Esophagus muscularis mucosa (tissue), 4 donors: ENCODE measurements at places on chromosomes 2 and 18. TPM values are rescaled to one million over a fixed set of nuclear protein-coding genes. Genes with fewer than 3 reads are reported as not detected.

Gene ADD2
- 3.0 TPM for total RNA-seq

Gene RAD51AP2
- total RNA-seq, result not detected

Gene MAP3K19
- total RNA-seq, result not detected

- DNase-seq, result no peak
These were observed 150.2 kb upstream of the ZEB2 start for GRCh38 chr2:144670080-144670479.

DNA sequence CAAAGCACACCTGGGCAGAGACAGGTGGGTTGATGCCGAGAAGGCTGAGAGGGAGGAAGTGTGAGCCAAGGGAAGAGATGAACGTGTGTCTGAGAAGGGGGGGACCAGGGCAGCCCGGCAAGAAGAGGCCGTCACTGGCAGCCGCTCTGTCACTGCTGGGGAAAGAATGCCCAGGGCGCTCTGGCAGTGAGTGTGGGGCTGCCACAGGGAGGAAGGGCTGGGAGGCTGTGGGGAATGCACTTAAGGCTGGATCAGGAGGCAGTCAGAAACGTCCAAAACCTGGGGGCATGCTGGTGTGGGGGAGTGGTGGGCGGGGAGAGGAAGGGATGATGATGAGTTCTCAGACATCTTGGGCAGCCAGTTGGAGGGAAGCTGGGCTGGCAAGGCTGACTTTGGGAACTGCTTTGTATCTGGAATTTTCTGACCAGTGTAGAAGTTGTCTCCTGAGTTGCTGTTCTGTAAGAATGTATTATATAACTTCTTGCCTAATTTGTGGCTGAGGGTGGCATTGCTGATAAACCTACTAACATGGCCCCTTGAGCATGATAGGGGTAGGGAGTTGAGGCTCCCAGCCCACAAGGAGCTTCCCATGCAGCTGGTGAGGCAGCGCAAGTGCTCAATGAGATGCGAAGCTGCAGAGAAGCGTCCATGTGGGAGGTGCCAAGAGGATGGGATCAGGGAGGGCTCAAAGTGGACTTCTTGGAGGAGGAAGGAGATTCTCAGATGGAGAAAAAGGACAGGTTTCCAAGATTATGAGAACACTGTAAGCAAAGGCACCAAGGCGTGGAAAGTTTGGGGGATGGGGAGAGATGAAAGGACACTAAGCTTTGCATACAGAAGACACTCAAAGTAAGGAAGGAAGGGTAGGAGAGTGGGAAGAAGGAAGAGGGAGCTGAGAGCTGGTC lies 185.1 kb upstream of the HAAO start:
- no peak for DNase-seq

DNA sequence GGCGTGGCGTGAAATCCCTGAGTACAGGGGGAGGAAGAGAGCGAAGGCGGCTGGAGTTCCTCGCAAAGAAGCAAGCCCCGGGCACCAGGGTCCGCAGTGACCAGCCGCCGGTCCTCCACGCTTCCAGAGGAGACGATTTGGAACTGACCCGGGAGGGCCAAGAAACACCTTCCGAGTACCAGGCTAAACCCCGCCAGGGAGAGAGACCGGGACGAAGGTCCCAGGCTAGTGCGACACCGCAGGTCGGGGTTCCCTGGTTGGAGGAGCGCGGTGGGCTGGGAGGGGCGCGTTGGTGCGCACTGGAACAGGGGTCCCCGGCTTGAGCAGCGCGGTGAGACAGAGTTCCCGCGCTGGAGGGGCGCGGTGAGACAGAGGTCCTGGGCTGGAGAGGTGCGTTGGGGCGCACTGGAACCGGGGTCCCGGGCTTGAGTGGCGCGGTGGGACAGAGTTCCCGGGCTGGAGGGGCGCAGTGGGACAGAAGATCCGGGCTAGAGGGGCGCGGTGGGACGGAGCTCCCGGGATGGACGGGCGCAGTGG lies 901 bp downstream of the WDFY1 start:
- no peak for DNase-seq

GRCh38 chr18:10743766-10744165 lies 217.9 kb downstream of the NAPG start:
- DNase-seq, result peak; percentile 26

Gene MARS2
- total RNA-seq, result 5.6 TPM

GRCh38 chr2:210442878-210443277 lies 33.7 kb downstream of the LANCL1 start:
- no peak for DNase-seq

GRCh38 chr2:29011418-29012060 lies 30.4 kb downstream of the TOGARAM2 start:
- DNase-seq, result no peak

DNA sequence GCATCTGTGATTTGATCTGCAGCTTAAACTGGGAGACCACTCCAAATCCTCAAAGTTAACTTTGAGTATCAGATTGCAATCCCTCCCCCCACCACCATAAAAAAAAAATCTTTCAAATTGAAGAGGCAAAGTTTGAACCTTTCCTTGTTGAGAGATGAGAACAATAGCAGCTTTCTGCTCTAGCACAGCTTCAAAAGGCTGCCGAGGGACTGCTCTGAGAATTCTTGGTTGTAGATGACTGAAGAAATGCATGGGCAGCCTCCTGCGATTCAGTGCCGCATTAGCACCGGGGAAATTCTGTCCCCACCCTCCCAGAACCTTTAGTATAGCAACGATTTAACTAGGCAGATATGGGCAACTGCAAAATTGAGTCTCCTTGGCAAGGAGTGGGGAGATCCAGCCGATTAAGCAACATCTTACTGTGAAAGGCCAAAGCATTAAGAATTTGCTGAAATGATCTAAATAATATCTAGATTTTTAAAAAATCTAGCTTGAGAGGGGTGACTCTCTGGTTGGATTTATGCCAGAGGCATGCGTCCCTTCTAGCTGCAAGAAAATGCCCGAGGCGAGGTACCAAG lies 3.9 kb upstream of the SP5 start:
- DNase-seq, result peak; percentile 68

- no peak for DNase-seq
These were observed 8.8 kb downstream of the SLC39A6 start for GRCh38 chr18:36120297-36120696.

DNA sequence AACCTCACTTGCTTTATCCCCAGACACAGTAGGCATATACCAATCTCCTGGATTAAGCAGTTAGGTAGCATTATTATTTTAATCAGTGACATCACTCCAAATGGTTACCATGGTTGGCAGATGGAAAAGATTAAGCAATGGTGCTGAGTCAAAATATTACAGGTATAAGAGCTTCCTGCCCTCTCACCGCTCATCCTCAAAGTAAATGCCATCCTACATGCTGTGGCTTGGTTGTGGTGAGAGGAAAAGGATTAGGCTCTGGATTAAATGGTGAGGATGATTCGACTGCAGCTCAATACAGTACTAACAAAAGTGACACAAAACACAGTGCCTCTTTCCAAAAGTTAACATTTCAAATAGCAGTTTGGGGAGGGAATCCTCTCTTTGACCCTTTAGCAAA lies 108.9 kb upstream of the ACAA2 start:
- DNase-seq, result no peak

GRCh38 chr2:27461118-27461517 lies 18.9 kb downstream of the KRTCAP3 start:
- no peak for DNase-seq

Gene FBXO48
- 0.33 TPM for total RNA-seq

Gene PARD6G
- 11.3 TPM for total RNA-seq

DNA sequence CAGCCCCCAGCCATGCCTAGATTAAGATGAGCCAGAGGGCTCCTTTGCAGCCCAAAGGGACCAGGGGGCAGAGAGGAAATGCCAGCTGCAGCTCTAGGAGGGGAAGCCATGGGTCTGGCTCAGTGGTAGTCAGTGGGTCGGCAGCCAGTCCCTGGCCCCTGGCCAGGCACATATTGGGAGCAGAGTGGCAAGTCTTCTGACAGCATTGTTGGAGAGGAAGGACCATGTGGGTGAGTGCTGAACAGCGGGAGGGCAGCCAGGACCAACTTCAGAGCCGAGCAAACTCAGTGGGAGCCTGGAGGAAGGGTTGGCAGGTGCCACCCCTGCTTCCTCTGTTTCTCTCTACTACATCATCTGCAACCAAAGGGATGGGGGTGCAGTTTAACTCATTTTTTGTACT lies 140.5 kb upstream of the PELI1 start:
- peak; percentile 91 for DNase-seq

GRCh38 chr2:138028538-138028937 lies 64.3 kb downstream of the HNMT start:
- DNase-seq, result no peak

GRCh38 chr2:23486684-23487075 lies 101.7 kb downstream of the KLHL29 start:
- DNase-seq, result no peak

GRCh38 chr2:46578961-46579360 lies 99.6 kb downstream of the TMEM247 start:
- no peak for DNase-seq

DNA sequence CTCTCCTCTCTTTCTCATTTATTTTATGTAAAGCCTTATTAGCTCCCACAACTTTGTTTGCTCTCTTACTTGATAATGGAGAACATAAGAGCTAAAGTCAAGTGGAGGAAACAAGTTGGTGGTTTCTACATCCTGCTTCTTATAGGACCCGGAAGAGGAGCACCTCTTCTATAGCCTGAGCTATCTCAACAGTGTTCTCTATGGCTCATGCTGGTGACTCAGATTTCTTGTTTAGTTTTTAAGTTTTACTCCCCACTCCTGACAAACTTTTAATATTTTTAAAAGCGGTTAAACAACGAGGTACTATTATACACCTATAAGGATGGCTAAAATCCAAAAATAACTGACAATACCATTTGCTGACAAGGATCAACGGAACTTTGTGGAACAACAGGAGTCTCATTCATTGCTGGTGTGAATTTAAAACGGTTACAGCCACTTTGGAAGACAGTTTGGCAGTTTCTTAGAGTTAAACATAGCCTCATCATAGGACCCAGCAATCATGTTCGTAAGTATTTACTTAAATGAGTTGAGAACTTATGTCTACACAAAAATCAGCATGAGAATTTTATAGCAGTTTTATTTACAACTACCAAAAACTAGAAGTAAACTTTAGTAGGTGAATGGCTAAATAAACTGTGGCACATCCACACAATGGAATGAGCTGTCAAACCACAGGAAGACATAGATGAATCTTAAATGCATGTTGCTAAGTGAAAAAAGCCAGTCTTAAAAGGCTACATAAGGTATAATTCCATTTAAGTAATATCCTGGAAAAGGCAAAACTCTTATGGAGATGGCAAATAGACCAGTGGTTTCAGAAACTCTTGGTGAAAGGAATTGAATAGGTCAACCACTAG lies 12.7 kb upstream of the CDC42EP3 start:
- no peak for DNase-seq

- DNase-seq, result no peak
These were observed 418.2 kb upstream of the HNRNPA3 start for GRCh38 chr2:176794392-176794791.

DNA sequence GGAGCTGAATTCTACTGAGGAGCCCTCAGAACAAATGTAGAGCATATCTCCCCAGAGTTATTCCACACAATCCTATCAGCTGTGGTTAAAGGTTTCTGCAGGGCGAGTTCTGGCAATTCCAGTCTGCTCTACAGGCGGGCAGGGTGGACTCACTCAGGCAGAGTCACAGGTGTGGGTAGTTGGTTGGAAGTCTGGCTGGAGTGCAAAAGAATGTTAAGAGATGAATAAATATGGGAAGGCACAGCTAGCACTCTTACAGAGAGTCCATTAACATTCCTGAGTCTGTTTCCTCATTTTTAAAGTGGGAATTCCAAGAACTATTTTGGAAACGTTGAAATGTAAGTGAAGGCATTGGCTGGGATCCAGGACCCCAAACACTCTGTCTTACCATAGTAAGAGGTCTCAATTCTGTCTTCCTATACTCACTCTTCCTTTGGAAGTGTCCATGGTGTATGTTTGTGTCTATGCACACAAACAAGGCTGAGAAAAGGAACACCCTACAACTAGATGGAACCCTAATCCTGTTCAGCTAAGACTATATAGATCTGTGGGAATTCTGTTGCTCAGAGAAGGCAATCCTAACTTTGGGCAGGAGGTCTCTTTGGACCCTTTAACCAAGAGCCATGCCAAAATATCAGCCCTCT lies 63.3 kb upstream of the AQP4 start:
- DNase-seq, result no peak

- DNase-seq, result no peak
These were observed 254.9 kb downstream of the ZNF521 start for GRCh38 chr18:25097057-25097456.

DNA sequence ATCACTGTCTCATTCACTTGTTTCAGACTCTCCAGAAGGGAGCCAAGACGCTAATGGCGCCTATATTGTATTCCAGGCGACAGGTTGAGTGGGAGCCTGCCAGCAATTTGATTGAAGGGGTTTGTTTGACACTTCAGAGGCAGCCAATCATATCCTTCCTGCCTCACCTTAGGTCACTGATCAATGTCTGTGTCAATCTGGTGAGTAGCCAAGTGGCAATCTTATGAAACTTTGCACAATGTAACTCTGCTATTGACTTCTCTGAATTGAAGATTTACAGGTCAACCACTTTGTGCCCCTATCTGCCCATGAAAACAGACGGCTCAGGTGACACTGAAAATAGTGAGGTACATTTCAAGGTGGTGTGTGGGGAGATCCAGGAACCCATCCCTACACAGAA lies 32.7 kb upstream of the RPE start:
- DNase-seq, result no peak

Gene HSPD1
- 84.7 TPM for total RNA-seq

GRCh38 chr2:19545507-19545906 lies 187.1 kb upstream of the OSR1 start:
- DNase-seq, result no peak

GRCh38 chr2:29039718-29040480 lies 34.4 kb downstream of the PCARE start:
- DNase-seq, result no peak

Gene SERPINB2
- total RNA-seq, result not detected

Gene DNER
- 4.9 TPM for total RNA-seq

Gene KIF5C
- total RNA-seq, result 4.6 TPM

DNA sequence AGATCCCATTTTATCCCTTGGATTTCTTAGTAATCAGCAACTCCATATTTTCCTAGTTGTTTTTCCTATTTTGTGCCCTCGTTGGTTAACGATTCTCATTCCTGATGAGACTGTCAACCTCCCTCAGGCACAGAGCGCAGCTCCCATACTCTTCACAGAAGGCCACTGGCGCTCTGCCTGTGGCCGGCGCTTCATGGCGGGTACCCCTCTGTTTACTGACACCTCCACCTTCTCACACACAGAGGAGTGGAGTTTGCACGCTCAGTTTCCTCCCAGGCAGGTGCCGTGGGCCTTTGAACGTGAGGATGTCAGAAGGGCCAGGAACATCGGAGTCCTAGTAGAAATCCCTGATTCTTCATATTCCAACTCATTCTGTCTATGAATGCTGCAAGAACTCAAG lies 139.0 kb downstream of the MBP start:
- DNase-seq, result no peak

DNA sequence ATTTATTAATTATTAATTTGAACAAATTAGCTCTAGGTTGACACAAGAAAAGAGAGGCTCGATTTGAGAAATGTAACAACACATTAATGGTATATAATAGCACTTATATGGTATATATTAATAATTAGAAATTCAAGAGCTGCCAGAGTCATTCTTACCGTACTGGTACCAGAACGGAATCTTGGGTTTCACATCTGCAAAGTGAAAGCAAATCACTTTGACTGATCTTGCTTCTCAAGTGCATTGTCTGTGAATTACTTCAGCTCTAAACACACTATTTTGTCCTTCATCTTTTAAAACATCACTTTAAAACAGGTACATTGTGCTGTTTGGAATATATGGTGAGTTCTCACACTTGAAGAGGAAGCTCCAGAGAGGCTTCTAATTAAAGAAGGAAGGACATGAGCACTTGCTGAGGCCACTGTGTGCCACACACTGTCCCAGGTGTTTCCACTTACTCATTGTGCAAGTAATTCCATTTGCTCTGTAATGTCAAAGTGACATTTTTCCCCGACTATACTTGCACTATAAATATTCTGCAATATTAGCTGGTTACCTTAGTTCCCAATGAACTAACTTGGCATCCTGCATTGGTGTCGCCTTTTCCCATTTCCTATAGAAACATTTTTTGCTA lies 85.8 kb downstream of the PLA2R1 start:
- DNase-seq, result no peak
